ENCODE measurements at places on chromosomes 7 and 10.

GRCh38 chr7:77329466-77330168, 86.5 kb downstream of the GSAP start:
- DNase-seq: no peak

DNA sequence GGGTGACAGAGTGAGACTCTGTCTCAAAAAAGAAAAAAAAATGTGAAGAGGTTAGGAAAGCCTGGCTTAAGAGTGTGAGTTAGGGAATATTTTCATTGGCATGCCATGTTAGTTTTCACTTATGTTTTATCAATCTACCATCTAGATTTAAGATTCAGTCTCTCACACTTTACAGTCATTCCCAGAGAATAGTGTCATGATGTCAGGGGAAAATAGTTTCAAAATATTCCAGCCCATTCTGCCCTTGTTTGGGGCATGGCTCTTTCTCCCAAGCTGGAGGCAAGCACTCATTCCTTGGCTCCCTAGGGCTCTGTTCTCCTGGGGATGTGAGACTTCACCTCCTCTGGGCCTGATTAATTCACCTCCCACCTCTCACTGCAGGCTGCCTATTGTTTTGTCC, 331.5 kb downstream of the CXCL12 start:
- DNase-seq: no peak

DNA sequence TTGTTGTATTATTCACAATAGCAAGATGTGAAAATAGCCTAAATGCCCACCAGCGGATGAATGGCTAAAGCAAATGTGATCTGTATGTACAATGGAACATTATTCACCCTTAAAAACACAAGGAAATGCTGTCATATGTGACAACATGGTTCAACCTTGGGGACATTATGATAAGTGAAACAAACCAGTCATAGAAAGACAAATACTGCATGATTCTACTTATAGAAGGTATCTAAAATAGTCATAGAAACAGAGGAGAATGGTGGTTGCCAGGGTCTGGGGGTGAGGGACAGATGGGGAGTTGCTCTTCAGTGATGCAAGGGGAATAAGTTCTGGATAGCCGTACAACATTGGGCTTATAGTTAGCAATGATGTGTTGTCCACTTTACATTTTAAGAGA, 58.4 kb downstream of the NRF1 start:
- DNase-seq: no peak

DNA sequence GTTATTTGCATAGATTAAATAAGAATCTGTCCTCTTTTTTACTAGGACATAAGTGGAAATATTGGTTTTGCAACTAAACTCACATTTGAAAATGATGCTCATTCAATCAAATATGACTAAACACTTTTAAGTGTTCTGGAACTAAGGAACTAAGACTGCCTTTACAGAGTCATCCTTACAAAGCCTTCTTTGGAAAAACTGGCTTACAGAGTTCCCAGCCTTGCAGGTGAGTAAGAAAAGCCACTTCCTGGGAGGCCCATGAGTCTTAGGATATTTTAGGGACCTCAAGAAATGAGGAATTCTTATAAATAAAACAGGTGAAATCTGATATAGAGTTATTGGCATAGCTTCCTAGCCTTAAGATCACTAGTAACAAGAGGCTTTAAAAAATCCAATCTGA, 135.5 kb downstream of the ALOX5 start:
- no peak for DNase-seq

GRCh38 chr7:45888185-45888992, at the start of gene IGFBP1:
TSS of gene IGFBP1 (plus strand) at chr7:45888488. CDS start at chr7:45888653, 165 bp downstream.
- no peak for DNase-seq

GRCh38 chr10:113538151-113538550, 14.7 kb upstream of the HABP2 start:
- no peak for DNase-seq

DNA sequence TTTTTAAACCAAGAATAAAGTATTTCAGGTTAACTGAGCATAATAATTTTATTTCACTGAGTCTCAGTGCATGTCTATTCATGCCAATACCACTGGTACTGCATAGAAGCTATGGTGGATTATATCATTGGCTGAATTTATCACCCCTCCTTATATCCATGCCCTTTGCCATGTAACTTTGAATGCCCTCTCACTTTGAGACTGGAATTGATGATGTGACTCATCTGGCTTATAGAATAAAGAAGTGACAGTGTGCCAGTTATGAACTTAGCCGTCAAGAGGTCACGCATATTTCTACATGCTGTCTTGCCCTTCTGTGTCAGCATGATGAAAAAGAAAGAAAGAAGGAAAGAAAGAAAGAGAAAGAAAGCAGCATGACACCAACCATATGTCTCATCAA, 20.7 kb upstream of the ABLIM1 start:
- no peak for DNase-seq

- no peak for DNase-seq
Observed at GRCh38 chr10:132096223-132096622, 30.5 kb downstream of the JAKMIP3 start.

GRCh38 chr7:130804220-130804619, 70.2 kb upstream of the KLF14 start:
- no peak for DNase-seq

- no peak for DNase-seq
Observed at GRCh38 chr7:4738711-4739527, 36.5 kb upstream of the AP5Z1 start.

DNA sequence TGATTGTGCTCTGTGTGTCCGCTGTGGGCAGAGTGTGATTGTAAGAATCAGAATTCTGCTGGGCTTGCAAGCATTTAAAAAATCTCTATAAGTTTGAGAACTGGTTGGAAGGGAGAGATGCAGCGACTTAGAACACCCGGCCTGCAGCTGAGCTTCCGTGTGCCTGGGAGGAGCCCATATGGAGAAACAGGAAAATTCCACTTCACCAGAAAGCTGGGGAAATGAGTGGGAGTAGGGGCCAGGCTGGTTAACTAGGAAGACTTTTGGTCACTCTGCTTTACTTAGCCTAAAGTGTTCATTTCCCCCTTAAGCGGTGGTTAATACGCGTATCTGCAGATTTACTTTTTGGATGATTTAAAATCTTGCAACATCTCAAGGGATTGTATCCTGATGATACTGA, 72.2 kb downstream of the TCF7L2 start:
- DNase-seq: no peak

DNA sequence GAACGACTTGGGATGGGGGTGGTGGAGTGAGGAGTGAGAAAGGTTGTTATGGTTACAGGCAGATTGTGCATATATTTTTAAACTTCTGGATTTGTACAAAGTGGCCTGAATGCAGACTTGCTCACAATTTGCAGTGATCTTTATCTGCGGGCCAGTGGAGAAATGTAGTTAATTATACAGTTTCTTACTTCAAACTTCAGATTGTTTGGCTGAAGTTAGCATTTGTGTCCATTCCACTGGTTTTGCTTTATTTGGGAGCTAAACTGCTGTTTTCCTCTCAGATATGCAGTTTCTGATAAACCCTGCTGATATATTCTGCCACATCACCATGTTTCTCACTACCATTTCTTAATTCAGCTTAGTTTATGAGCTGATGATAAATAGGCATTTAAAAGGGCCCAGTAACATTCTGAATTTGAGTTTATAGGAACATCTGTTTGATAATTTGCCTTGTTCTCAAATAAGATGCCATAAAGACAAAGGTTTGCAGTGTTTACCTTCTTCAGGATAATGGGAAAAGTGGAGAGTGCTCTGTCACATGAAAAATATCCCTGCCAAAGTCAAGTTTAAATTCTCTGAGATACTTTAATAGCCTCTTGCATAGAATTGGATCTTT, 170.1 kb downstream of the ST7 start:
- DNase-seq: no peak

- no peak for DNase-seq
Observed at GRCh38 chr7:130793855-130794618, 60.0 kb upstream of the KLF14 start.

DNA sequence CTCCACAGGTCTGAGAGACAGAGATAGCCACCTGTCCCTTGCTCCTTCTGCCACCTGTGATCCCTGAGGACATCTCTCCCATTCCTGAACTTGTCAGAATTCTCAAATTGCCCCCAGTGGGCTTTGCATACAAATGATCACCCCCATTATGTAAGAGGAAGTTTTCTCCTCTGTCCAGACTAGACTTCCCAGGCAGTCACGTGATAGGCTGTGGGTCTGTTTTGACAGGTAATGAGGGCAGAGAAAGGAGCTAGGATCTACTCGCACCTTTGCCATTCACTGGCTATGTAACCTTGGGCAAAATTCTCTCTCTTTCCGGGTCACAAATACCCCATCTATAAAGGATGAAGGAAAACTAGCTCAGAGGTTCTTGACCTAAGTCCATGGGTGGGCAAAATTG, 21.4 kb upstream of the TM9SF3 start:
- no peak for DNase-seq

DNA sequence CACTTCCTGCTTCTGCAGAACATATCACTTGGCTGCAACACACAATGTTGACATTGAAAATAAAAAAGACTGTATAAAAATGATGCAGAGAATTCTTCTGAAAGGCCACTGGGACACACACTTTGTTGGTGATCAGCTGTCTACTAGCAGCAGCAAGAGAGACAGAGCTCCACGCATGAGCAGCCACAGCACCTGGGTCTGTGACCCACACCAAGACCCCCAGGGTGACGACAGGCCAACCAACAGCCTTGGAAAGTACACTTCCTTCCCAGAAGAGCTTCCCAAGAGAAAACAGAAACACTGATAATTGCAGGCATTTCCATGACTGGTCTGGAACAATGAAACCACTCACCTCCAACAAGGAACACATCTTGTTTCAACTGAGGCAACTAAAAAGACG, 239.0 kb downstream of the DIP2C start:
- no peak for DNase-seq

GRCh38 chr7:37916673-37917660, at the start of gene SFRP4:
TSS of gene SFRP4 (minus strand) at chr7:37916817. CDS start at chr7:37916537, 280 bp downstream.
- no peak for DNase-seq

- DNase-seq: no peak
Observed at GRCh38 chr7:26441002-26441521, 149.4 kb downstream of the SNX10 start.

DNA sequence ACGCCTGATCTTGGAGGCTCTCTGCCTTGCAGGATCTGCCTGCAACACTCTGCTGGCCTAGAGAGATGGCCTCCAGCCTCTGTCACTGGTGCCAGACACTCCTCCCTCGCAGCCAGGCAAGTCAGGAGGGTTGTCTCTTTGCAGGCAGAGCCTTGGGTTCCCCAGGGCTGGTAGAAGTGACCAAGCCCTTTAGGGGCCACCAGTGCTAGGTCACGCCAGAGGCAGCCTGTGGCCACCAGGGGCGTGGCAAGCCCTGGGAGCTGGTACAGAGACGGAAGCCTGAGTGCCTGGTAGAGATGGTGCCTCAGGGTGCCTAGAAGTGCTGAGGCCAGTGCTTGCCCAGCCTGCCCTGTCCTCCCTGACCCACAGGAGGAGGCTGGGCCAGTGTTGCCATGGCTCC, 9.1 kb downstream of the ADCYAP1R1 start:
- no peak for DNase-seq

DNA sequence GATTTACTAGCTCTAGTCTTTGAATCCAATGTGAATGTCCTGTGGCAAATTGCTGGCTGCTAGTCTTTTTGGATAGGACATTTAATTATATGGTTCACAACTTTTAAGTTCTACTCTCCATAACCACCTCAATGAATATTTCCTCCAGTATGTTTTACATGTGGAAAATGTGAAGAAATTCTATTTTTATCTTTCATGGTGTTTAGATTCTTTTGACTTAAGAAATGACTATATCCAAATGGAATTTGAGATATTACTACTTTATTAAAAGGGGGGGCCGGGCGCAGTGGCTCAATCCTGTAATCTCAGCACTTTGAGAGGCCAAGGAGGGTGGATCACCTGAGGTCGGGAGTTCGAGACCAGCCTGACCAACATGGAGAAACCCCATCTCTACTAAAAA, 202.0 kb downstream of the ARL4A start:
- DNase-seq: no peak

GRCh38 chr10:103985726-103986125, 18.8 kb downstream of the SLK start:
- no peak for DNase-seq

DNA sequence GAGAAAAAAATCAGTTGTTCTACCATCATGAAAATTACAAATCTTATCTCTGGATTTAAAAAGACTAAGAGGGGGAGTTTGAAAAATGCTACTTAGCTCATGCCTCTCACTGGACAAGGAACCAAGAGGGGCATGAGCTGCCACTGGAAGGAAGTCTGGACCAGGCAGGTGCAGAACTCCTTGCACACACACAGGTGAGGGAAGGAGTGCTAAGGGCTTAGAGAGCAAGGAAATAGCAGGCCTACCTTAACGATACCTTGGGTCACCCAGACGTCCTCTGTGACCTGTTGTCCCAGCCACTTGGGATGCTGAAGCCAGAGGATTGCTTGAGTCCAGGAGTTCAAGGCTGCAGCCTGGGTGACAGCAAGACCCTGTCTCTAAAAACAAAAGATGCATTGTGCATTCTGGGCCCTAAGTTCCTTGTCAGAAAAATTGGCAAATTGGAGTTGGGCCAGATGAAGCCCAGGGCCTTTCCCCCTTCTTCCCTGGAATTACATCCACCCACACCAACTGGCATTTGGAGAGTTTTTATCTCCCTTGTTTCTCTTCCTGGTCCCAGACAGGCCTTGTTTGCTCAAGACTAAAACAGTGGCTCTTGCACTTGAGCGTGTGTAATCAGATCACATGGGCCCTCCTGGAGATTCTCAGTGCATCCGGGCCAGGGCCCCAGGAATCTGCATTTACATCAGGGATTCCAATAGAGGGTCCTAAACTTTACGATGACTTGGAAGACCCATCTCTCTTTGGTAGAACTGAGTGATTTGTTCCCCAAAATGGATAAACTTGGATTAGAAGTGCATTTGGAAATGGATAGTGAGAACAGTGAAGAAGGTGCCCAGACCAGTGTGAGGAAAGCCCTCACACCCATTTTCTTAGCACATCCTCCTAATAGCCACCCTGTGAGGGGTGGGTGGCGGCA, 3.0 kb downstream of the DDIT4 start:
- no peak for DNase-seq

DNA sequence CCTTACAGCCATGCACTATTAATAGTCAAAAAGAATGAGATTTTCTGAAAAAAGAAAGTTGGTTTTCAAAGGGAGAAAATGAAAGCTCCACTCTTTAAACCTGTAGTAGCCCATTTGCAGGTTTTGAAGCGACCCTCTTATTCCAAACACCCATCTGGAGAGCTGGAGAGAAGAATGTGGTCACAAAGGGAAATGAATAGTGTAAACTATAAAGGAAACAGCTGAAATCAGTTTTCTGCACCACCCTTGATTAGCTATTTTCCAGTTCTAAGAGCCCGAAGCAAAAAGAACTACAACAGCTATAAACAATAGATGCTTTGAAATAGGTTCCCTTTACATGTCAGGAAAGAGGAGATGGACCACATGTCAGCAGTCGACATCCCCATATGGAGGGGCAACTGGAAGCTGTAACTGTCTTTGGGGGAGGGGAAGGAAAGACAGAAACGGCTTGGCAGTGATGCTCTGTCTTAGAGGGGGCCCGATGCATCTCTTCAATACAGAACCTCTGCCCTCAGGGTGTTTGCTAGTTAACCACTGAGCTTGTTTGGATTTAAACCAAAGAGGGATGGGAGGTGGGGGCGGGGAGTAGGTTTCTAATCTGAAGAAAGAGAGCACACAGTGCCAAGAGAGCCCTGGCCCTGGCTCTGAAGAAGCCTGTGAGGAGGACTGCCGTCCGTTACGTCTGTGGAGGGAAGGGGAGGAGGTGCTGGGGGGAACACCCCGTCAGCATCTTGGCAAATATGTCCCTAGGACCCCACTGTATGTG, 55.3 kb downstream of the CPVL start:
- DNase-seq: no peak

All from stimulated activated CD4-positive, alpha-beta T cell treated with anti-CD3 and anti-CD28 coated beads, Interleukin-1b, Interleukin-23, amount 100 ng/mL, for 1 hour (primary cell).